Stimulated activated CD4-positive, alpha-beta T cell treated with anti-CD3 and anti-CD28 coated beads, TNF-alpha, amount 100 ng/mL, for 48 hours (primary cell): ENCODE measurements at places on chromosomes 11 and 22.

DNA sequence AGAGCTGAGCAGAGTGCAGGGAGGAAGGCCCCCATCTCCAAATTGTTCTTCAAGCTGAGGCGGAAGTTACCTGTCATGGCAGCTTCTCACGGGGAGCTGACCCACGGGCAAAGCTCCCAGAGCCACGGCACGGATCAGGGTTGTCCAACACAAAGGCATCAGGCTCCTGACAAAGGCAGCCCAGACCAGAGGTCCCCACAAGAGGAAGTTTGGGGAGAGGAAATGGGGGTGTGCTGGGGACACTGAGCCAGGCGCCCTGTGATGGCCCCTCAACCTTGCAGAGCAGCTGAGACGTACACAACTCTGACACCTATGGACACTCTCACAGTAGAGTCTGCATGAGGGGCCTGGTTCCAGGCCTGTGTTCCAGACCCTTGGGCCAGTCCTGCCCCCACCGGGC is 95.6 kb downstream of the CTTN start:
- no peak for DNase-seq

DNA sequence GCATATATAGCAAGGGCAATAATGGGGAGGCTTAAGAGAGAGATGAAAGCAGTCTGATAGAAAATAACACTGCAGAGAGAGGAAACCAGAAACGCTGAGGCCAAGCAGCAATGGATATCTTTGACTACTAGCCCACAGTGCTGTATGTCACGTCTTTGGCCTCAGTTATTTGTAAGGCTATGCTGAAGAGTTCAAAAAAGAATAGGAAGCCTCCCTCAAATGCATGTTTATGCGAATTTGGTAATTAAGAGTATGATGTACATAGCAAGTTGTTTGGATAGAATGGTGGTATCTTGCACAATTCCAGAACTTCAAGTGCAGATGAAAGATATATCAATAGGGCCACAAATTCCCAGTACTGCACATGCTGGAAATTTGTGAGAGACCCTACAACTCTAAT is 89.2 kb downstream of the MPPED2 start:
- DNase-seq: no peak

- no peak for DNase-seq
Observed at GRCh38 chr22:22058633-22059290, 76.2 kb upstream of the TOP3B start.

DNA sequence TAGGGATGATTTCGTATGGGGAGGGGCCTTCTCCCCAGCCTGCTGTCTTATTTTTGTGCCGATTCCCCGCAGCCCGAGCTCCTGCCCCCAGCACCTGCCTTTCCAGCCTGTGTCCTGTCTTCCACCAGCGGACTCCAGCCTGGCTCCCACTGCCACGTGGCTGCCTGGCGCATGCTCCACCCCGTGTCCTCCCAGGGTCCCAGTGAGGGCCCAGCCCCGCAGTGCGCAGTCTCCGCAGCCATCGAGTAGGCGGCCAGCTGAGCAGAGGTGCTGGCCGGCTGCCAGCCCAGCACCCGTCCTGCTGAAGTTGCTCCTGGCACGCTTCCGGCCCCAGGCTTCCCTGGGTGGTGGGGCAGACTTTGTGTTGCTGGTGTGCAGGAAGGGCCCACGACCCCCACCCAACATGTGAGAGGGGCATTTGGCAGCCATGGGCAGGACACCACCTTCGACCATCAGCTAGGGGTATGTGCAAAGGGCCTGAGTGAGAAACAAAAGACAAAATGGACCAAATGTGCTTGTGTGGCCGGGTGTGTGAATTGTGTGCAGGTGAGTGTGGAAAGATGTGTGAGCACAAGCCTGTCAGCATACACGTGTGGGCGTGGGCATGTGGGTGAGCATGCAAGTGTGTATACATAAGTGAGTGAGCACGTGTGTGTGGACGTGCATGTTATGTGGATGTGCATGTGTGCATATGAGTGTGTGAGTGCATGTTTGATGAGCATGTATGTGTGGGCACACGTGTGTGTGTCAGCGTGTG is 55.9 kb downstream of the RTN4R start:
- DNase-seq: no peak

GRCh38 chr22:44890416-44891292 is 119.2 kb downstream of the PHF21B start:
- DNase-seq: no peak

DNA sequence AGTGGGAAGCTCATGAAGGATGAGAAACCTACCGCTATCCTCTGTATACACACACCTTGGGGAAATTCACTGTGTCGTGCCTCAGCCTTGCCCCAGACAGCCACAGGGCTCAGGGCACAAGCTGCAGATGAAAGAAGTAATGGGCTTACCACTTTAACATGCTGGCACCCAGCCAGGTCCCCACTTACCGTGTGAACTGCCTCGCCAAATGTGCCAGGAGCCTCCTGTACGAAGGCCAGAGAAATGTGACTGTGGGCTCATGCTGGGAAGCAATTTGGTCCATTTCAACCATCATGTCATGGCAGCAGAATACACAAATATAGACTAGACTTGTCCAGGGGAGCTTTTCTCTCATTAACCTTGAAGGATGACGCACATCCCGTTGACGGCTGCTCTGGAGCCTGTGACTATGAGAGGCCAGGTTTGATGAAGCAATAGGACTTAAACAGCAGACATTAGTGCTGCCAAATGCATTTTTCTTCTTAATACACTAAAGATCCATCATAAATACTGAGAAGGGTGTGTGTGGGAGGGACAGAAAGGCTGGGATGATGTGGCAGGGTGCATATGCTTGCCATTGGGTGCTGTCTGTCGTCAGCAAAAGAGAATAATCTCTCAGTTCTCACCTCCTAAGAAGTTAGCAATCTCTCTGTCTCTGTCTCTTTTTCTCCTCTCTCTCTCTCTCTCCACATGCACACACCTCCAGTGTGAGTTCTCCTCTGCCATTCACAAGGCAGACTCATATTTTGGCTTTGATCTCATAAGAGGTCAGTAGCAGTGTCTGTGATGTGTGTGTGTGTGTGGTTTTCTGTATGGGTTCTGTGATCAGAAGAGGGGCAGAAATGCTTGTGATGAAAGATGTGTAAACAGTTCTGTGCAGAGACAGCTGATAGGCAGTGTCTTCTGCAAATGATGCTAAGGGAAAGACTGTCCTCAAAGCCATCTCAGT is 142.4 kb downstream of the KIRREL3 start:
- DNase-seq: no peak

GRCh38 chr11:70112017-70112434 is 33.9 kb downstream of the ANO1 start:
- DNase-seq: no peak

DNA sequence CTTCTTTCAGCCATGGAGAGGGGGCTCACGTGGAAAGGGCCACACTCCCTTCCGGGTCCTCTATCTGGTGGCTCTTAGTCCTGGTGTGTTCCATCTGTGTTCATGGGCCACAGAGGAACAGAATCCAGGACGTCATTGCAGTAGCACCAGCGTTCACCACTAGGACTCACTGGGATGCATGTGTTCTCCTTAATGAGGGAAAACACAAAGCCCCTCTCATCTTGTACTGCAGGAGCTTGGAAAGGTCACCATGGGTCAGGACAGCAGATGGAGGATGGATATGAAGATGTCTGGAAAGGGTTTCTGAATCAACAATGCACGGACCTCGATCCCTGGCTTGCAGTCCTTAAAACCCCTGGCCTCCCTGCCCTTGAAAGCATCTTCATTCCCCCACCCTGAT is 113.8 kb upstream of the THY1 start:
- no peak for DNase-seq

DNA sequence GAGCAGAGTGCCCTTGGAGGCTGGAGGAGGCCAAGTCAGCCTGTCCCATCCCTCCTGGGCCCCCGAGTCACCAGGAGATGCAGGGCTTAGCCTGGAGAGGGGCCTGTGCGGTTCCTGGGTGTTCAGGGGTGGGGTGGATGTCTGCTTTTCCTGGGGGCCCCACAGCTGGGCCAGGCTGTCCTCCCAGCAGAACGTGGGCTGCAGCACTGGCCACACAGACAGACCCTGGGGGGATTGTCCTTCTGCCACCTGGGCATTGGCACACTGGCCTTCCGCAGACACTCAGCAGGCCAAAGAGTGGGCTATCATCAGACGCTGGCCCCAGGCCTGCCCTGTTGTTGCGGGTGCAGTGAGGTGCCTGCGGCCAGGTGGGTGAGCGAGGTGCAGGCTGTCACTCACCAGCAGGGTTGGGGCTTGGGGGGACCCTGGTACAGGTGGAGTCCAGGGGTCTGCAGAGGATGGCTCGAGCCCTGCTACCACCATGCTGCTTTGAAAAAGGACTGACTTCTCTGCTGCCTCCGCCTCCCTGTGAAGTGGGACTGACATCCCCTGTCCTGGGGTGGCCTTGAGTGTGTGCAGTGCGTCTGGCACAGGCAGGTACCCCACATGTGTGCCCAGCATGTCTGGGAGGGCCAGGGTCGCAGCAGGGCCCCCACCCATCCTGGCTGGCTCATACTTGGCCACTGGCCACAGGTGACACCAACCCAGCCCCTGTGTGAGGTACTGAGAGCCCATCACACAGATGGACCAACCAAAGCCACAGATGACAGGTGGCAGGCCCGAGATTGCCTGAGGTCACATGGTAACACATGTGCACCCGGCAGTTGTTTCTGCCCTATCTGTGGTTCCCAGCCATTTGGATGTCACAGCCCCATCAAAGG is 39.0 kb upstream of the KCNQ1OT1 start:
- DNase-seq: no peak

- DNase-seq: no peak
Observed at GRCh38 chr11:118012083-118012669, 26.0 kb downstream of the IL10RA start.

- no peak for DNase-seq
Observed at GRCh38 chr11:127609025-127609773, 608.6 kb upstream of the KIRREL3 start.
